ENCODE measurements at places on chromosomes 6 and 20. TPM values are rescaled to one million over a fixed set of nuclear protein-coding genes. Genes with fewer than 3 reads are reported as not detected.

PLN gene
- total RNA-seq: 0.10 TPM

EFCAB8 gene
- 0.73 TPM for total RNA-seq

C6orf141 gene
- 0.21 TPM for total RNA-seq

DDO gene
- 0.52 TPM for total RNA-seq
